ENCODE measurements at places on chromosomes 1 and 21.

- DNase-seq = no peak
Observed at GRCh38 chr21:30719401-30719800, 824 bp upstream of the KRTAP21-3 start.

DNA sequence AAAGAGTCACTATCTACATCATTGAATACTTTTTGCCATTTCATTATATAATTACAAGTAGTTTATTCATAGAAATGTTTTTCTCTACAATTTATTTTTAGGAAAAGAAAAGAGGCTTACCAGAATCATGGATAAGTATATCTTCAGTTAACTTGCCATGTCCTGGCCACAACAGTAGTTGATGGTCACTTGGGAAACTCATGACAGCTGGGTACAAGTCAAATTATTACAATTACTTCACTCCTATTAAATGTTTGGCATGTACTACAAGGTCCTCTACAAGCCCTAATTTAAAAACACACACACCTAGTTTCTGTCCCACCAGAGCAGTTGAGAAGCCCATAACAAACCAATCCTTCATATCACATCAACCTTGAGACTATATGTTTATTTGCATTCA, 29.4 kb downstream of the PALMD start:
- no peak for DNase-seq

- DNase-seq = no peak
Observed at GRCh38 chr1:93905051-93905450, 4.2 kb downstream of the GCLM start.

DNA sequence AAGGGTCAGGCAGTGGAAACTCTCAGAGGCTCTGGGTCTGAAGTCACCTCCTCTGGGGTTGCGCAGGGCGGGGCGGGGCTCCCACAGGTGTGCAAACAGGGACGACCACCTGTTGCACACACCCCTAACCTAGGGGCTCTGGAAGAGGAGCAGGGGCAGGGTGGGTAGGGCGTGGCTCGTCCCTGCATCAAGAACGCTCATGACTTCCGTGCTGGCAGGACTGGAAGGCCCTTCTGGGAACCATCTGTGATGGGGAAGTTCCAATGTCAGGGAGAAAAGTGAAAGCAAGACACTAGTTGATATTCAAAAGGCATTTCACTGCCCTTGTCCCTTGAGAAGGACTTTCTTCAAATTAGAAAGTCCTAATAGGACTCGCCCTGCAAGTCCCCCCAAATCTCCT, 22.1 kb upstream of the CLSTN1 start:
- DNase-seq = no peak

- DNase-seq = peak; percentile 78
Observed at GRCh38 chr1:15885701-15886610, 38.4 kb downstream of the SPEN start.

DNA sequence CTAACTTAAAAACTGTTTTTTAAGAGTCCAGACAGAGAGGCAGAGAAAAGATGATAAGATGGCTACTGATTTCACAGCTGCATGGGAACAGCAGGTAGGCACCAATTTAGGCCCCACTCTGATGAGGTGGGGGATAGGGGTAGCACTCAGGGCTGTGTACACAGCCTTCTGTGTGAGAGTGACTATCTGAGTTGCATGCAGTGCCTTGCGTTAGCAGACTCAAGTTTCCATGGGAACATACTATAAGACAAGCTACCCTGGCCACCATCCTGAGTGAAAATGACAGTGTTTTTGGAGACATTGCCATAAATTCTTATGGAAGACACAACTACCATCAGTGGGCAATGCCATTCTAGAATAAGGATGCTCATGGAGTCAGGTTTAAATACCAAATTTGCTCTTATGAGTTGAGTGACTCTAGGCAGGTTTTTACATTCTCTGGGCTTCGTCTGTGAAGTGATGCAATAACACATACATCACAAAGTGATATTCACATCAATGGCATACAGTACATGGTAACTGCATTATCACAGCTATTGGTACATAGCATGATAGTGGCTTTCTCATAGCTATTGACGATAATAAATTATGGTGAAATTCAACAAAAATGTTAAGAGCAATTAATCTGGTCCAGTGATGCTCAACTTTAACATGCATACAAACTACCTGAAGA, 30.5 kb downstream of the SLC9C2 start:
- no peak for DNase-seq

GRCh38 chr1:11525516-11525915, 46.6 kb downstream of the DISP3 start:
- no peak for DNase-seq

DNA sequence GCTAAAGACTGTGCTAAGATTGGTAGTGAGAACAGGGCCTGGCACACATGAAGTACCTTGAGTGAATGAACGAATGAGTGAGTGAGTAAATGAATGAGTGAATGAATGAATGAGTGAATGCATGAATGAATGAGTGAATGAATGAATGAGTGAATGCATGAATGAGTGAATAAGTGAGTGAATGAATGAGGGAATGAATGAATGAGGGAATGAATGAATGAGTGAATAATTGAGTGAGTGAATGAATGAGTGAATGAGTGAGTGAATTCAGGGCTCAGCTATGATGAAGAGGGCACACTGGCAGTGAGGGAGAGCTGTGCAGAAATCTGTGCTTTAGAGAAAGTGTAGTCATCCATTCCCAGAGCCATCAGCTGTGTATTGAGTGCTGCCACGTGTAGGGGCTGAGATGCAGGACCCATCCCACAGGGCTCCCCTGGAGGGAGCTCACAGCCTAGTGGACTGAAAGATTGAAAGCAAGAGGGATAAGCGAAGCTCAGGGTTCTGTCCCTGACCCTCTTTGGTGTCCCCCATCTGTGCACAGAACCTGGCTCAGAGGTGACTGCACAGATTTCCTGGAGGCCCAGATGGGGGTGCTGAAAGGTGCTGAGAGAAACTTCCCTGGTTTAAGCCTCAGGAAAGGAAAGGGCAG, 217.9 kb upstream of the VAMP3 start:
- DNase-seq = no peak

DNA sequence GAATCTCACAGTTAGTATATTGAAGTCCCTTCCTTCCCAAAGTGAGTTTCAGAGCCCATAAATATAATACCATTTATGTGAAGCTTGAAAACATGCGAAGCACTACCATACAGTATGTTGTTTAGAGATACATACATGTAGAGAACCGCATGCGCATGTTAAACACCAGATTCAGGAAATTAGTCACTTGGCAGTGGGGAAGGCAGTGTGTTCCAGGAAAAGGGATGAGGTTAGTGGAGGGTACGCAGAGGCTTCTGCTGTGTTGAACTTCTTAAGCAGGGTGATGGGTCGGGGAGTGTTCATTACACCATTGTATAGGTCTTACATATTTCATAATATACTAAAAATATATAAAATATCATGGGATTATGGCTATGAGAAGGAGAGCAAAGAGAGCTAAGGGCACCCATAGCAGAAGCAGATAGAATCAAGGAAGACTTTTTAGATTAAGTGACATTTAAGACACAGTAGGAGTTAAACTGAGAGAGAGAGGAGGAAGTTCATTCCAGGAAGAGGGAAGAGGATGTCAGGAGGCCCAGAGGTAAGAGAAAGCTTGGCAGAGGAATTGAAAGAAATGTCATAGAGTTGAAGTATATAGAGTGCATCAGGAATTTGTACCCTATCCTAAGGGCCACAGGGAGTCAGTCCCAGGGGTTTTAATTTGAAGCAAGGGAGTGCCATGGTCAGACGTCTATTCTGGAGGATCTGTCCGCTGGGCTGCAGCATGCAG, 43.5 kb upstream of the SARS1 start:
- DNase-seq = no peak

- DNase-seq = no peak
Observed at GRCh38 chr1:27835046-27835445, 4.5 kb downstream of the PPP1R8 start.

DNA sequence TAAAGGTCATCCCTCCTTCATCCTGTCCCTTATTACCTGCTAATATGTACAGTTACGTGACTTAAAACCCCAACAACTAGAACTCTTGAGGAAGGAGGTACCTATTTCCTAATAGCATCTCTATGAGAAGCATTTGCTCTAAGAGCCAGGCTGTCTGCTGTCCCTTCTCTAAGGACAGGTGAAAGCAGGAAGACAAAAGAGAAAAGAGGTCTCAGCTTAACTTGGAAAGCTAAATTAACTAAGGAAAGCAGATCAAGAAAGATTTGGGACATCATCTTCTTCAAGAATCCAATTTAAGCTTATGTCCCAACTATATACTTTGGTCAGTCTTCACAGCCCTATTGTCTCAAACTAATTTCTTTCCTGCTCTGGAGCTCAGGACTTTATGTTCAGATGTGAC, 2.9 kb downstream of the EGLN1 start:
- DNase-seq = no peak

GRCh38 chr1:45854724-45855123, 51.3 kb downstream of the MAST2 start:
- DNase-seq = no peak

GRCh38 chr1:24996983-24997893, 67.2 kb upstream of the RUNX3 start:
- DNase-seq = no peak

- no peak for DNase-seq
Observed at GRCh38 chr21:44269090-44269489, 7.4 kb upstream of the DNMT3L start.

DNA sequence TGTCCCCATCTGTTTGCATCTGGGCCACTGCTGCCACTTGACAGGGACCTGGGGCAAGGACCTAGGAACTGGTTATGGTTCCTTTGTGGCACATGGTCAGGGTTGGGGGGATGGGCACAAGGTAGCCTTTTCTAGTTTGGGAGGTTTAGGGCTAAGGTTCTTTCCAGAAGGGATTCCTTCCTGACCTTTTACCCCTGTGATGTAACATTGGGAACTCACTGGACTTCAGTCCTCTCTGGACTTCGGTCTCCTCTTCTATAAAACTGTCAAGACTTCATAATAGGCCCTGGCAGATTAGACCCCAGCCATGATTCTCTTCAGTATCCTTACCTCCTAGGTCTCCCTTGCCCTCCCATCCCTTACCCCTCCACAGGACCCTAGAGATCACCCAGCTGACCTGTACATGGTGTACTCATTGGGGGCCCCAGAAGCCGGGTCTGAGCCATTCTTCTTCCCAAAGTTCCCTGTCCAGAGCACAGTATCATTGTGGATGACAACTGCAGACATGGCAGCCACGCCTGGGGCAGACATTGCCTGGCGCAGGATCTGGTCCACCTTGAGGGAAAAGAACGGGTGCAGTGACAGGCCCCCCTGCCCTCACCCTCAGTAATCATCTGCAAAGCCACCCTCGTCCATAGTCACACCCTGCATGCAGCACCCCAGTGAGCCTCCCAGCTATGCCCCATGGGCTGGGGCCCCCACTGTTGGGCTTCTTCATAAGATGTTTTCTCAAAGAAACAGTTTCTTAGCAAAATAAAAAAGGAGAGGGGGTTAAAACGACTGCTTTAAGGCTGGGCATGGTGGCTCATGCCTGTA, 12.9 kb downstream of the LACTBL1 start:
- no peak for DNase-seq

- DNase-seq = no peak
Observed at GRCh38 chr21:36454093-36454531, 25.8 kb downstream of the CLDN14 start.

DNA sequence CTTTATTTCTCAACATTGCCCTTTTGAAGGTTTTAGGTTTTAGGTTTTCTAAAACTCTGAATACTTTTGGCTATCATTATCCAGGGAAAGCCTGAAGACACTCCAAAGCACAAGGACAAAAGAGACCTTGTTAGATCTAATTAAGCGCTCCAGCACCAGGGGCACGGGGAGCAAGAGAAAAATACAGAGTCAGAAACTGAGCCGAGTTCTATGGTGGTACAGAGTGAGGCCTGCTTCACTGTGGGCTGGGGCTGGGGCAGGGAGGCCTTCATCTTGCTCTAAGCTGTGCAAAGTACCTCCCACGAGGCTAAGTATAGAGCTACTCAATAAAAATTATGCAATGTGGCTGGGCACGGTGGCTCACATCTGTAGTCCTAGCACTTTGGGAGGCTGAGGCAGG, 19.7 kb upstream of the RAB4A start:
- DNase-seq = no peak

DNA sequence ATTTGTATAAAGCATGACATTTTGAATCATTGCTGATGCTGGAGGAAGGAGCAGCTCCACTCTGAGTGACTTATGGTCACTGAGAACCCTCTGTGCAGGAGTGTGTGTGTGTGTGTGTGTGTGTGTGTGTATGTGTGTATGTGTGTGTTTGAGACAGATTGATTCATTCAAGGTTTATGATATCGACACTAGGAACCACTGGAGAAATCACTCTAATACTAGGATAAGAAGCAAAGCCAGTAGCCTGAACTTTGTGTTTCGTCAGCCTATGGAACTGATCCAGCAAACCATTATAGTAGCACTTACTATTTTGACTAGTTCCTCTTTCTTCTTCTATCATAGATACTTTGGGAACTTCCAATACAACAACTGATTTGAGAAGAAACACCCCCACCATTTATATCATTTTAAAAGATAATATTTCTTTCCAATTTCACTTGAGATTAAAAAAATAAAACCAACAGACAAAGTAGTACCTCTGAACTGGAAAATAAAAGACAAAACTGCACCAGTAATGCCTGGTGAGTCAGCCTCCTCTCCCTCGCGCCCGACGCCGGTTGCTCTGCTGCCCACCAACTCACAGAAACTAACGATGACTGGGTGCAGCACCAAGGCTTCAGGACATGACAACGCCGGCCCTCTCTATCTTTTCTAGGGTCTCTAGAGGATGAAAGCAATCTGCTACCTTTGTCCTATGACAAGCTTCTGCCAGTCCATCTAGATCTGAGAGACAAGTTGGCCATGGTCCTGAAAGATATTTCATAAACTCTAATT, 20.9 kb downstream of the SLAMF1 start:
- DNase-seq = no peak

DNA sequence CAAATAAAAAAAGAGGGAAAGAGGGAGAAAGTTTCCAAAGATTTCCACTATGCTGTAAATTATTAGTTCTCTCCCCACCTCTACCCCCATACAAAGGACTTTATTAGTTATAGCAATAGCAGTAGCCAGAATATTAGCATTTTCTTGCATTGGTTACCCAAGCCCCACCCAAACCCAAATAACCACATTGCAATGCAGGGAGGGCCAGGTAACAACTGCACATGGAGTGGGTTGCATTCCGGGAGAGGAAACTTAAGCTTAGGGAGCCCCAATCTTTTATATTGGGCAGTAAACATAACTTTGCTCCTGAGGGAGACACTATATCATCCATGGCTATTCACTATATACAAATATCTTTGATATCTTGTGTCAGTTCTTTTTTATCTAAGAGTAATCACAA, 6.0 kb downstream of the ADIPOR1 start:
- no peak for DNase-seq

DNA sequence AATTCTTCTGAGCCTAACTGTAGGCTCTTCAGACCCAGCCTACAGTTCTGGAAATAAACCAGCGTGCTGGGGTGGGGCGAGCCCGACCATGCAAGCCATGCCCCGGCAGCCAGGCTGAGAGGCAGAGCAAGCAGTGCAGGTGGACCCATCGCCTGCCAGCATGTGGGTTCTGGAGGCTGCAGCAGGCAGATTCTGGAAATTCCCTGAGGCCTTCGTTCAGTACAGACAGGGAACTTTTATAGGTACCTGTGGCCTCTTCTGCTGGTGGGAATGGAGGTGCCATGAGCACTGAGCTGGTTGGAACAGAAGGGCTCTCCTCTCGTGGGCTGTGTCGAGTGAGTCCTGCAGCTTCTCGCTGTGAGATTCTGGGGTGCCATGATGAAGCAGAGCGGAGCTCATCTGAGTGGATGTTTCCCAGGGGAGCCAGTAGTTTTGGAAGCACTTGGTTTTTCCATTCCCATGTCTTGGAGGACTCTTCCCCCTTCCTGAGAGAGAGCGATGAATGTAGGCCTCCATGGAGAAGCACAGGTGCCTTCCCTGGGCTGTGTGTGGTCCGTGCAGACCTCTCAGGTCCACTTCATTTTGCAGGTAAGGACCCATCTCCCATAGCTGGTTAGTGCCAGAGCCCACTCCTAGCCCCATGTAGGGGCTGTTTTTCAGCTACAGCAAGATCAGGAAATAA, 94.1 kb downstream of the PCBP3 start:
- DNase-seq = no peak

Data from AG04450 (cell line).